Pancreas (tissue), 10 donors: ENCODE measurements at places on chromosomes 2 and 18. TPM values are rescaled to one million over a fixed set of nuclear protein-coding genes. Genes with fewer than 3 reads are reported as not detected.

ACKR3 gene
- 30.3 TPM for total RNA-seq

LANCL1 gene
- 23.8 TPM for total RNA-seq

NOSTRIN gene
- total RNA-seq, result 31.1 TPM

AQP4 gene
- total RNA-seq, result 0.28 TPM

DPP4 gene
- total RNA-seq, result 0.98 TPM

C18orf32 gene
- total RNA-seq, result 25.1 TPM

XDH gene
- total RNA-seq, result 1.3 TPM

SH3BP4 gene
- 63.2 TPM for total RNA-seq

DYSF gene
- 5.5 TPM for total RNA-seq

BABAM2 gene
- 21.3 TPM for total RNA-seq

AQP12B gene
- 85.4 TPM for total RNA-seq

- H3K4me1 ChIP-seq, result no peaks in the 10 kb centered on the region
- no peak overlapping the region for H3K4me3 ChIP-seq
- H3K27ac ChIP-seq, result no peak overlapping the region
- DNase-seq, result no peak
These were observed 179.0 kb downstream of the SLC39A10 start for GRCh38 chr2:195836002-195836401.

DNA sequence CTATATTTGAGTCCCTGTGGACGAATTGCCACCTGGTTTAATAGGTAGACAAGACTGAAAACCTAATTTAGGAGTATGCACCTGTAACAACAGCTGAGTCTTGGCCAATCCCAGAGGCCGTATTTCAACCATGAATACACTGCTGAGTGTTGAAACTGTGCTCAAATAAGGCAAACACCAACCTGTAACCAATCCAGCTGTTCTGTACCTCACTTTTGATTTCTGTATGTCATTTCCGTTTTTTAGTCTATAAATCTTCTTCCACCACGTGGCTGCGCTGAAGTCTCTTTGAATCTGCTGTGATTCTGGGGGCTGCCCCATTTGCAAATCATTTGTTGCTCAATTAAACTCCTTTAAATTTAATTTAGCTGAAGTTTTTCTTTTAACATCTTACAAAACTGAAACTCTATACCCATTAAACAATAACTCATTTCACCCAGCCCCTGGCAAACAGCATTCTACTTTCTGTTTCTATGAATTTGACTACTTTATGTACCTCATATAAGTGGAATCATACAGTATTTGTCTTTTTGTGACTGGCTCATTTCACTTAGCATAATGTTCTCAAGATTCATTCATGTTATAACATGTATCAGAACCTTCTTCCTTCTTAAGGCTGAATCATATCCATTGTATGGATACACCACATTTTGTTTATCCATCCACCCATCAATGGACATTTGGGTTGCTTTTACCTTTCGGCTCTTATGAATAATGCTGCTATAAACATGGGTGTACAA is 7.5 kb upstream of the YPEL5 start:
- H3K4me1 ChIP-seq, result no peaks in the 10 kb centered on the region
- no peaks in the 10 kb centered on the region for H3K36me3 ChIP-seq
- no peak overlapping the region for H3K4me3 ChIP-seq
- H3K27ac ChIP-seq, result no peak overlapping the region
- no peak for DNase-seq

- H3K4me1 ChIP-seq, result no peaks in the 10 kb centered on the region
- no peaks in the 10 kb centered on the region for H3K27me3 ChIP-seq
- no peak overlapping the region for H3K4me3 ChIP-seq
- no peaks in the 10 kb centered on the region for H3K36me3 ChIP-seq
These were observed 197.9 kb downstream of the TPGS2 start for GRCh38 chr18:36630917-36631316.

DNA sequence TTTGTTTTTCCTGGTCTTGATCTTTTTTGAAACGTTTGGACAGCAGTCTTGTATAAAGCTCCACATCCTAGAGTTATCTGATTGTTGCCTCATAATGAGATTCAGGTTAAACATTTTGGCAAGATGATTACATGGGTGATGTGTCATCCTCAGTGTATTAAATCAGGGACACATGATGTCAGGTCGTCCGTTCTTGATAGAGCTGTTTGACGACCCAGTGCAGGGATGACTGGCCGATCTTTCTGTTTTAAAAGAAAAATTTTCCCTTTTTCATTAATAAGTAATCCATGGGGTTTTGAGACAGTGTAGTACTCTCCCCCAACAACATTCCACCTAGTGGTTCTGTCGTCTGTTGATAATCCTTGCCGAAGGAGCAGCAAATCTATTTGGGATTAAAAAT is 44.5 kb upstream of the SERPINB2 start:
- no peak overlapping the region for H3K27ac ChIP-seq
- DNase-seq, result no peak
- H3K27me3 ChIP-seq, result no peaks in the 10 kb centered on the region

DNA sequence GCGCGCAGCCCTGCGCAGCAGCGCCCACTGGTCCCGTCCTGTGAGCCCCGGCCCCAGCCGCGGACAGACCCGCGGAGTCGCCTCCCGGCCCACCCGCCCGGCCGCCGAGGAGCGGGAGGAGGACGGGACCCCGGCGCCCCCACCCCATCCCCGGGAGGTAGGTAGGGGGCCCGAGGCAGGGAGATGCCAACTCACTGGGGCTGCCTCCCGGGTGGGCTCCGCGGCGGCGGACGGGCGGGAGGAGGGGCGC is 160 bp downstream of the SPTBN1 start:
- no peak for DNase-seq
- no peaks in the 10 kb centered on the region for H3K27me3 ChIP-seq
- H3K27ac ChIP-seq, result peak overlapping the region; percentile 60
- peak overlapping the region; percentile 68 for H3K4me3 ChIP-seq

DNA sequence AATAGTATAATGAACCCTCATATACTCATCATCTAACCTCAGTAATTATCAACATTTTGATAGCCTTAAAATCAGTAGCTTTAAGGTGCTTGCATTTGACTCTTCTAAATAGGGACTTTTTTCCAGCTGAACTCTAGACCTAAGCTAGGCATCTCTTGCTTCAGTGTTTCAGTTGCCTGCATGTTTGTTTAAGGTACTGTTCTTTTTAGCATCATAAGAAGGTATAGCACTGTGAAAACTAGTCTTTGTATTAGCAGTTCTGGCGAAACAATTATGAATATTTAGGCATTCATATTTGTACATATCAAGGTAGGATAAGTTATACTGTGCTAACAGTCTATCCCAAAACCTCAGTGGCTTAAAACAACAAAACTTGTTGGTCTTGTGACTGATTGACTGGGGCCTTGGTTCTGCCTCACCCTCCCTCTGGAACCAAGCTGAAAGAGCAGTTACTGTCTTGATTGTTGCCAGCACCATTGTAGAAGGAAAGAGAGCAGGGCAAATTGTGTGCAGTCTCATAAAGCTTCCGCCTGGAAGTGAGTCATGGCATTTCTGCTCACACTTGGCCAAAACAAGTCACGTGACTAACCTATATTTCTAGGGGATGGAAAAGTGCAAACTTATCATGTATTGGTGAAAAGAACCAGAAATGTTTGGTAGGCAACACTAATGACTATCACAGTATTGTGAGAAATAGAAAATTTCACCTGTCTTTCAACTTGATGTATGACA is 24.3 kb downstream of the GALNT1 start:
- no peak overlapping the region for H3K4me3 ChIP-seq
- no peak overlapping the region for H3K27ac ChIP-seq
- peaks cover 10% of the 10 kb centered on the region for H3K4me1 ChIP-seq
- no peaks in the 10 kb centered on the region for H3K36me3 ChIP-seq

DNA sequence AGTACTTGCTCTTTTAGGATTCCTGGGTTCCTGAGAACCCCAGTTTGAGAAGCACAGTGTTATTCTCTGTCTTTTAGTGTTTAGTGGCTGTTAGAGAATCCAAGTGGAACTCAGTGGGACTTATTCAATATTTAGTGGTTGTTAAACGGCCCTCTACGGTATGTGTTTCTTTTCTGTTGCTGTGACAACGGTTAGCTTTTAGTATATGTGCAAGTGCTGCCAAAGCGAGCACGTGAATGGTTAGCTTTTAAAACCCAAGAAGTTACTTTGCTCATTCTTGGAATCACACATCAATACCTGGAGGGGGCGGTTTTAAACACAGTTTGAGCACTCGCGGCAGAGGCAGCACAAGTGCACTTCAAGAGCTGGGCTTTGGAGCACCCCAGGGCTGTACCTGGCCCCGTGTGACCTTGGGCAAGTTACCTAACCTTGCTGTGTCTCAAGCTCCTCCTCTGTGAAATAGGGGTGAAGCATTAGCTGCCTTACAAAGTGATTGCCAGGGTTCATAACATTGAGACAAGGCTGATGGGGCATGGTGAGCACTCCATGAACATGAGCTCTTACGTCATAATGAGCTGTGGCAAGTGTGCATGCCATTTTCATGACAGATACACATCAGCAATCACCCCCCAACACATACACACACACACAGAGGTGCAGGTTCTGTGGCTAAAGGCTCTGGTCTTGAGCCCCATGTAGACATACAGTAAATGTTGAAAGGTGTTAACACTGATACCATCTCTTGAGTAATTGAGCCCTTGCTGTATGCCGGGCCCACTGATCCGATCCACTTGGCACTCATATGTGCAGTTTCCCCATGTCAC is 234.1 kb downstream of the ALPK2 start:
- DNase-seq, result no peak
- H3K27ac ChIP-seq, result no peak overlapping the region
- H3K27me3 ChIP-seq, result no peaks in the 10 kb centered on the region
- peaks cover 54% of the 10 kb centered on the region for H3K36me3 ChIP-seq
- no peaks in the 10 kb centered on the region for H3K4me1 ChIP-seq
- no peak overlapping the region for H3K4me3 ChIP-seq

DNA sequence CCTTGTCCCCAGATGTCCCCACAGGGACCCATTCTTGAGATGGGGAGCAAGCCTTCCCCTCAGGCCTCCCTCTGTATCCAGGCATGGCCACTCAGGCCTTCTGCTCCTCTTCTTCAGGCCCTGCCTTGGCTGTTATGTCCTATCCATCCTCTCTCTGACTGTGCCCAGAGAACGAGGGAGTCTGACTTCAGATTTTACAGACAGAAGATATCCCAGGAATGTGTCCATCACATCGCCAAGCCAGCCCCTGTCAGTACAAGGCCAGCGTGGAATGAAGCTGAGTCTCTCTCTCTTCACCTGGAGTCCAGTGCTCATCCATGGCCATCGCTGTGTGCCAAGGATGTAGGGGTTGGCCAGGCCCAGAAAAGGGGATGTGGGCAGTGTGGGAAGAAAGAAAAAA is 57.6 kb downstream of the SDC1 start:
- no peak overlapping the region for H3K4me3 ChIP-seq
- no peaks in the 10 kb centered on the region for H3K4me1 ChIP-seq
- H3K36me3 ChIP-seq, result no peaks in the 10 kb centered on the region
- no peak for DNase-seq
- H3K27me3 ChIP-seq, result no peaks in the 10 kb centered on the region

GRCh38 chr2:132901661-132902060 is 231.7 kb upstream of the LYPD1 start:
- no peak for DNase-seq
- no peak overlapping the region for H3K27ac ChIP-seq
- H3K36me3 ChIP-seq, result no peaks in the 10 kb centered on the region
- no peaks in the 10 kb centered on the region for H3K27me3 ChIP-seq

GRCh38 chr2:54047091-54047490 is 68.3 kb upstream of the ACYP2 start:
- no peak overlapping the region for H3K4me3 ChIP-seq
- DNase-seq, result no peak
- no peaks in the 10 kb centered on the region for H3K36me3 ChIP-seq
- no peak overlapping the region for H3K27ac ChIP-seq
- H3K27me3 ChIP-seq, result no peaks in the 10 kb centered on the region

DNA sequence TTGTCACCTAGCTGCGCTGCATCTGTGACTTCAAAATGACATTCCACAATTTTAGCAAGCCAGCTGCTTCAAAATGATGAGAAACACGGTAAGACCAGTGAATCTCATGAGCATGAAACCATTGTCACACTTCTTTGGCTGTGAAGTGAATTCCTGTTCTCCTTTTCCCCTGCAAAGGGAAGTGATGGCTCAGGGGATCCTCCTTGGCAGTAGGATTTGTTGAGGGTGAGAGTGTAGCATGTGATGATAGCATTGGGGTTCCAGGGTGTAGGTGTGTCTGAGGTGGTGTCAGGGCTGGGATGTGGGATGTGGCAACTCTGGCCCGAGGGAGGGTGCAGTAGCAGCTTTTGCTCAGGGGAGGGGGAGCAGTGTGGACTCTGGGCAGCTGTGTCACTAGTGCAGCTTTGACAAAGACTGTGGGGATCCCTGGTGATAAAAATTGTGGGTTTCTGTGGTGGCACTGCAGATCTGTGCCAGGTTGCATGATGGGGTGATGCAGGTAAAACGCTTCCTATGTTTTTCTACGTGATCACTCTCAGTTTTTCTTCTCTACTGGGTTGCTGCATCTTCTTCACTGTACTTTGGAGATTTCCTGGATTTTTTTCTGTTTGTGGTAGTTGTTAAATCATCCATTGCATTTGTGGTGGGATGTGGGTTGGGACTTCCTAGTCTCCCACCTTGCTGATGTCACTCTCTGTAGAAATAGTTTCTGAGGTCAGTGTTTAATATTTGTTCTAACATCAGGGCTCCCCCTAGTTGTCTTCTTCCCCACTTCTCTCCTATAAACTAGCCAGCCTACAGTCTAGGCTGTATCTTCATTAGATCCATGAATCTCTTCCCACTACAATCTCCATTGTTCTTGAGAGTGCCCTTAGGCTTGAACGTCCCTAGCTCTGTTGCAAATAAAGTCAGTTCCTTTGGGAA is 107.0 kb downstream of the ACTR3 start:
- no peak for DNase-seq
- H3K36me3 ChIP-seq, result no peaks in the 10 kb centered on the region
- no peak overlapping the region for H3K27ac ChIP-seq
- H3K4me1 ChIP-seq, result no peaks in the 10 kb centered on the region
- no peaks in the 10 kb centered on the region for H3K27me3 ChIP-seq

- DNase-seq, result peak; percentile 76
- H3K4me3 ChIP-seq, result no peak overlapping the region
- H3K27me3 ChIP-seq, result no peaks in the 10 kb centered on the region
- H3K36me3 ChIP-seq, result no peaks in the 10 kb centered on the region
- H3K27ac ChIP-seq, result no peak overlapping the region
- peaks cover 8% of the 10 kb centered on the region for H3K4me1 ChIP-seq
These were observed 89.5 kb upstream of the STK39 start for GRCh38 chr2:168336786-168337388.

DNA sequence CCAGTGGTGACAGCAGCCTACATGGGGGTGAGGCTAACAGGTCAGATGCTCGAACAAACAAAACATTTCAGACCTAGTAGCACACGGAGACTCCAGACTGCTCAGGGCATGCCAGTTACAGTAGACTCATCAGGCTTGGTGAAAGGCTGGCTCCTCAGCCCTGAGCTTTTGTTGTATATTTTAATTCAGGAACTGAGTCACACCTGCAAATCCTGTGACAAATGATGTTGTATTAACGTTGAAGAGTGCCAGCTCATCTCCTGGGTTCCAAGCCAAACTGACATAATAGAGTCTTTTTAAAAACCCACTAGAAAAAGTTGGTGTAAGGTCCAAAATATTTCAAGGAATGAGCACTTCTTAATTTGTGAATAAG is 65.3 kb downstream of the C1D start:
- no peak overlapping the region for H3K27ac ChIP-seq
- DNase-seq, result no peak
- no peaks in the 10 kb centered on the region for H3K36me3 ChIP-seq
- H3K4me3 ChIP-seq, result no peak overlapping the region
- no peaks in the 10 kb centered on the region for H3K27me3 ChIP-seq

- DNase-seq, result no peak
- H3K4me1 ChIP-seq, result no peaks in the 10 kb centered on the region
These were observed 452.1 kb downstream of the TMX3 start for GRCh38 chr18:68262690-68263294.
